T-helper 17 cell (primary cell): ENCODE measurements at places on chromosomes 3 and 15. TPM values are rescaled to one million over a fixed set of nuclear protein-coding genes. Genes with fewer than 3 reads are reported as not detected.

DNA sequence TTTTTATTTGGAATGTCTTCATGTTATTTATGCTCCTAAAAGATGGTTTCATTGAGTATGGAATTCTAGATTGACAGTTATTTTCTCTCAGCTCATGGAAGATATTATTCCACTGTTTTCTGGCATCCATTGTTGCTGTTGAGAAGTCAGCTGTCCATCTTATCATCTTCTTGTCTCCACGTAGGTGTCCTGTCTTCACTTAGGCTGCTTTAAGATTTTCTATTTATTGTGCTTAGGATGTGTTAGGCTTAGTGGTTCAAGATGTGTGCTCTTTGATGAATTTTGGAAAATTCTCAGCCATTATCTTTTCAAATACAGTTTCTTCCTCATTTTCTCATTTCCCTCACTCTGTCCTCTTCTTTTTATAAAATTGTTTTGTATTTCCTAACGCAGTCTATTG is 52.0 kb downstream of the SNRK start:
- H3K27me3 ChIP-seq = no peaks in the 10 kb centered on the region
- H3K4me1 ChIP-seq = peaks cover 8% of the 10 kb centered on the region
- DNase-seq = no peak
- no peak overlapping the region for H3K4me3 ChIP-seq
- peaks cover 15% of the 10 kb centered on the region for H3K36me3 ChIP-seq

DNA sequence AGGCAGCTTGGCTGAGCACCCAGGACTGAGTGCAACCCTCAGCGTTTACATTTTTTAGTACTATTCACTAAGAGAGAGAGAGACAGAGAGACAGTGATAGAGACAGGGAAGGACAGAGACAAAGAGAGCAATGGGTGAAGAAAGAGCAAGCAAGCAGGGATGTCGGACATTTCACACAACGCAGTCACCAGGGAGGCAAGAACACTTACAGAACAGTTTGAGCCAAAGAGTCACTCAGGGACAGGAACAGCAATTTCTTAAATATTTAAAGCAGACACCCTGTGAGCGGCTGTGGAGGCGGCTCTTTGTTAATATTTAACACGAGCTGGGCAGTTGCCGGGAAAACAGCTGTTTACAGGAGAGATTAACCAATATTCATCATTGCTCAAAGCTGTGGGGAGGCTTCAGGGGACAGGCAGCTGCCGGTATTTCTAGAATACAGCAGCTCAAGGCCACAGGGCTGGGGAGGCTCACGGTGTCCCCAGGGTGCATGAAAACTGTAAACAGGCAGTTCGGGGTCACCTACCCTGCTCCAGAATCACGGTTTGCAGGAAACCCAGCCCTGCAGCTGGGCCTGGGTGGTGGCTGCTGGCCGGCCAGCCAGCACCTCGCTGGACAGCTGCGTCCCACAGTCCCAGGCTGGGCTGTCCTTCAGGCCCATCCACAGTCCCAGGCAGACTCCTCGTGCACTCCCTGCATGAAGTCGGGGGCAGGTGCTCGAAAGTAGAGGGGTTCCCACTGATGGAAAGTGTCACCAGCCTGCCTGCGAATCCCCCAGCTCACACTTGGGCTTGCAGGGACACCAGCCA is 38.8 kb upstream of the PCSK6 start:
- peaks cover 2% of the 10 kb centered on the region for H3K4me1 ChIP-seq
- H3K27ac ChIP-seq = no peak overlapping the region
- no peak overlapping the region for H3K4me3 ChIP-seq
- H3K36me3 ChIP-seq = no peaks in the 10 kb centered on the region

DNA sequence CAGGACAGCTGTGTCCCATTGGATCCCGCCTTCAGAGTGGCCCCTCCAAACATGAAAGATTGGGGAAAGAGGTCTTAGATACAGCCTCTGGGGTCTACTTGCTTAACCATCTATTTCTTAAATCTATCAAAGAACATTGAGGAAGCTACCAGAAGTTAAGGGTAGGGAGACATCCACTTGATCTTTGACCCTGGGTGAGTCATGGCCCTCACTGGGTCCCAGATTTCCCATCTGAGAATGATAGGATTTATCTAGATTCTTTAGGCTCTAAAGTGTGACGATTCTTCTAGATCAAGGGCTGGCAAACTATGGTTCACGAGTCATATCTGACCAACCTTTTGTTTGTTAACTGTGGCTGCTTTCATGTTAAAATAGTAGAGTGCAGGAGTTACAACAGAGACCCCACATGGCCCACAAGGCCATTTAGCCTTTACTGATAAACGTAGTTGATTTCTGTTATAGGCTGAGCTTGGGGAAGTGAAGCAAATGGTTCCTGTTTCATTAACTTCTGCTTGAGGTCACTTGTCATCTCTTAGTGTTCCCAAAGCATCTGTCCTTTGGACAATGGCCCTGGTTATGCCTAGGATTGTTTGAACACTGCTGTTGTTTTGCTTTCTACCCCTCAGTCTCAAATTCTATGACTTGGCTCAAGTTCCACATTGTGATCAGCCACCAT is 8.0 kb downstream of the MUC13 start:
- peaks cover 22% of the 10 kb centered on the region for H3K27me3 ChIP-seq
- H3K4me3 ChIP-seq = no peak overlapping the region
- H3K36me3 ChIP-seq = peaks cover 2% of the 10 kb centered on the region
- no peak overlapping the region for H3K27ac ChIP-seq
- peaks cover 2% of the 10 kb centered on the region for H3K4me1 ChIP-seq
- DNase-seq = no peak

GRCh38 chr3:15771444-15771843 is 26.3 kb downstream of the ANKRD28 start:
- peaks cover 41% of the 10 kb centered on the region for H3K4me1 ChIP-seq
- peak overlapping the region; percentile 86 for H3K27ac ChIP-seq
- H3K4me3 ChIP-seq = peak overlapping the region; percentile 43

Gene TM6SF1
- 4.3 TPM for total RNA-seq

Gene WDR93
- total RNA-seq = not detected

DNA sequence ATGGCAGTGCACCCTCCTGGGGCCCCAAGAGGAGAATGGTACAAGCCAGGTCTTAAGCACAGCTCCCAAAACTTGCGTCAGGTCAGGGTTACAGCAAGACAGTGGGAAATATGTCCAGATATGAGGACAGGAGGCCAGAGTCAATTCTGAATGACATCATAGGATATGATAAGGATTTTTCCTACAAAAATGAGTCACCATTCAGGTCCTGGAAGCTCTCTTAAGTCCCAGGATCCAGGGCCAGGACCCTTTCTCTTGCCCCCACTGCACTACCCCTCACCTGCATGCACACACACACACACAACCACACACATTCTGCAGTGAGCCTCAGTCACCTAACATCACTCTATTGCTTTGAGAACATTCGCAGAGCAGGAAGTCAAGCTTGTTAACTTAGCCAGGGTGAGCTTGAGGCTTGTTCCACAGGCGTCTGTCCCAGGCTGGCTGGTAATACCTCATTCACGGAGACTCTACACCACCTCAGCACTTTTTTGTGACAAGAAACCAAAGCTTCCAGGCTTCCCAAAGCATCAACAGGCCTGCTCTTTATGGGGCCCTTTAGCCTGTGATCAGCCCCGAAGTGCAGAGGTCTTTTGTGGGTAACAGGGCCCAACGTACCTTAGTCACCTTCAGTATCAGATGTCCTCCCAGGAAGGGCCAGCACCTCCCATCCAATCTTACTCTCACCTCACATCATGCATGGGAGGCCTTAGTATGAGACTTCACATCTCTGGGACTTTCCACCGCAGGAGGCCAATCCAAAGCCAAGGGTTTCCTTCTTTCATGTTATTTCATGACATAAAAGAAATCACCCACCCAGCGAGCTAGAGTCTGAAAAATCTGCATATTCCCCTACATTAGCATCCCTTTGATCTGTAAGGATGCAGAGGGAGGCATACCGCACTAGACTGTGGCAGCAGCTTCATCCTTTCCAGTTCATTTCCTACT is 74.0 kb upstream of the LIPC start:
- DNase-seq = no peak
- H3K4me3 ChIP-seq = no peak overlapping the region
- peak overlapping the region; percentile 92 for H3K27ac ChIP-seq
- no peaks in the 10 kb centered on the region for H3K36me3 ChIP-seq
- peaks cover 19% of the 10 kb centered on the region for H3K4me1 ChIP-seq

GRCh38 chr3:197554196-197554561 is 1.6 kb downstream of the BDH1 start:
- H3K4me1 ChIP-seq = peaks cover 33% of the 10 kb centered on the region
- DNase-seq = no peak
- peak overlapping the region; percentile 92 for H3K4me3 ChIP-seq
- H3K36me3 ChIP-seq = peaks cover 2% of the 10 kb centered on the region
- H3K27ac ChIP-seq = peak overlapping the region; percentile 92

DNA sequence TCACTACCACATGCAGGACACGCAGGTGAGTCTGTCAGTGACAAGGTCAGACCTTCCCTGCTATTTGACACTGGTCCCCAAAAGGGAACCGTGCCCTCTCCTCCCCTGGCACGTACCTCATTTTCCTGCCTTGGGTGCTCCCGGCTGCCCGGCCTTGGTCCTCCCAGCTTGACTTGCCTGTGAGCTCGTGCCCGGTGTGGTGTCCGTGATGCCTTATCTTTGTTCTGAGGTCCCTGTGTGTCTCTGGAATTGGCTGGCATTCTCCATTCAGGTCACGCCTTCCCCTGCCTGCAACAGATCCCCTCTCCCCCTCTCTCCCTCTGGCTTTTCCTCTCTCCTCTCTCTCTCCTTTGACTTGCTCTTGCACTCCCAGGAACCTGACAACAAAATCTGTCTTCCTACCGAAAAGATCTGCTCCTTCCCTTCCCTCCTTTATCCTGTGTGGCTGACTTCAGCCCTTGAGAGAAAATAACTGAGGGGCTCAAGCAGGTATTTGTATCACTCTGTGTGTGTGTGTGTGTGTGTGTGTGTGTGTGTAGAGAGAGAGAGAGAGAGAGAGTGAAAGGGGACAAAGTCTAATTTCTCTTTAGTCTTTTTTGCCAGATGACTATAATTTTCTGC is at the start of gene MASP1:
Gene MASP1, minus strand, starts transcription at position 226 of the 621 bp plus-strand sequence. Its CDS starts 105 bp downstream, at position 121.
- peaks cover 6% of the 10 kb centered on the region for H3K4me1 ChIP-seq
- peaks cover 2% of the 10 kb centered on the region for H3K36me3 ChIP-seq
- peaks cover 77% of the 10 kb centered on the region for H3K27me3 ChIP-seq

Gene ABCF3
- total RNA-seq = 118 TPM

Gene MGLL
- total RNA-seq = 28.7 TPM

DNA sequence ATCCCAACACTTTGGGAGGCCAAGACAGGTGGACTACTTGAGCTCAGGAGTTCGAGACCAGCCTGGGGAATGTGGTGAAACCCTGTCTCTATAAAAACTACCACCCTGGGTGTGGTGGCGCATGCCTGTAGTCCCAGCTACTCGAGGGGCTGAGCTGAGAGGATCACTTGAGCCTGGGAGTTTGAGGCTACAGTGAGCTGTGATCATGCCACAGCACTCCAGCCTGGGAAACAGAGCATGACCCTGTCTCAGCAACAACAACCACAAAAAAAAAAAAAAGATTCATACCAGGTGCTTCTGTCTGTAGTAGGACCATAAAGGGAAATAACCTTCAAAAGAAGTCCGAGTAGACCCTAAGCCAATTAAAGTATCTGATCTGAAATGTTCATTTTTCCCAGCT is 94.5 kb downstream of the SERPINI1 start:
- no peaks in the 10 kb centered on the region for H3K27me3 ChIP-seq
- H3K36me3 ChIP-seq = no peaks in the 10 kb centered on the region
- H3K27ac ChIP-seq = no peak overlapping the region
- H3K4me3 ChIP-seq = no peak overlapping the region
- DNase-seq = no peak
- H3K4me1 ChIP-seq = no peaks in the 10 kb centered on the region

DNA sequence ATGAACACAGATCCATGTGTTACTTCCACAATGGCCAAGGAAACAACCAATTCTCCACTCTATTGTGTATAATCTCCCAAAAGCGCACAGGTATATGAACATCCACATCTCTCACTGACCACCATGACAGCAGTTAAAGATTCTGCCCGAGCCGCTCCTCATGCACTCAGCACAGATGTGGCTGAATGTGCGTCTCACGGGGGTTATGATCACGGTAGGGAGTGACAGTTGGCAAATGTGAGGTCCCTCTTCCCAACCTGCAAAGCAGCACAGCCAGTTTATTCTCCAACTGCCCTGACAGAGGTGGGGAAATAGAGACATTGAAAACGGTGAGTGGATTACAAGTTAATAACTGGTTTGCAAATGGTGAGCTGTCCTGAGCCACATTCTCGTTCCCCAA is 17.6 kb downstream of the FOXP1 start:
- H3K4me1 ChIP-seq = peaks cover 9% of the 10 kb centered on the region
- H3K4me3 ChIP-seq = no peak overlapping the region
- no peak for DNase-seq
- H3K27me3 ChIP-seq = no peaks in the 10 kb centered on the region

DNA sequence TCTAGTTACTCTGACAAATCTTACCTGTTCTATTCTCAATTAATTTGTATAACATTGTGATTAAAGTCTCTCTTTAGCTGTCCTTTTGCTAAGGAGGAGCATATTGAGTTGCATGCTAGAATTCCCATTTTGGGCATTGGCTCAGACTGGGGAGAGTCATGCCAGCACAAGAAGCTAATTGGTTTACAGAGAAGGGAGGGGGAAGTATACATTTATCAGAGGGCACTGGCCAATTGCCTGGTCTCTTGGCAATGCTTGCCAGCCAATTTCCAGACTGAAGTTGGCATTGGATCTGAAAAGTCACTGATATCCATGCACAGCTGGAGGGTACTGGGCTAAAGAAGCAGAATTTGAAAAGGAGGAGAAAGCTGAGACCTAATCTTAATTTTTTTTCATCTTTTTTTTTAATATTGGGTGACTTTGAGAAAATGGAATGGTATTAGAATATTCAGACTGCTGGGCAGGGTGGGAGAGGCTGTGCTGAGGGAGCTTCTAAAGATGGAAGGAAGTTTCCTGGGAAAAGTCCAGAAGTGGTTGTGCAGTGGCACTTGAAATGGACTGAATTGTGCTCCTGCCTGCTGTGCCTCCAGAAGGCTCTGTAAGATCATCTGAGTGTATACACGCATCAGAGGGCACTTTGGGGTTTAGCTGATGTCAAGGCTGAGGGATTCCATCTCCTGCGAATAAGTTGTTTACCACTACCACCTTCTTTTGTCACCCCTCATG is 365.2 kb upstream of the DPH6 start:
- H3K36me3 ChIP-seq = no peaks in the 10 kb centered on the region
- H3K27ac ChIP-seq = no peak overlapping the region
- no peak for DNase-seq
- H3K4me1 ChIP-seq = no peaks in the 10 kb centered on the region
- H3K4me3 ChIP-seq = no peak overlapping the region

Gene CCDC39
- not detected for total RNA-seq

GRCh38 chr3:68210635-68211034 is 556.2 kb upstream of the SUCLG2 start:
- H3K4me1 ChIP-seq = peaks cover 2% of the 10 kb centered on the region
- no peaks in the 10 kb centered on the region for H3K27me3 ChIP-seq
- H3K4me3 ChIP-seq = no peak overlapping the region
- H3K27ac ChIP-seq = no peak overlapping the region
- no peaks in the 10 kb centered on the region for H3K36me3 ChIP-seq
- no peak for DNase-seq

DNA sequence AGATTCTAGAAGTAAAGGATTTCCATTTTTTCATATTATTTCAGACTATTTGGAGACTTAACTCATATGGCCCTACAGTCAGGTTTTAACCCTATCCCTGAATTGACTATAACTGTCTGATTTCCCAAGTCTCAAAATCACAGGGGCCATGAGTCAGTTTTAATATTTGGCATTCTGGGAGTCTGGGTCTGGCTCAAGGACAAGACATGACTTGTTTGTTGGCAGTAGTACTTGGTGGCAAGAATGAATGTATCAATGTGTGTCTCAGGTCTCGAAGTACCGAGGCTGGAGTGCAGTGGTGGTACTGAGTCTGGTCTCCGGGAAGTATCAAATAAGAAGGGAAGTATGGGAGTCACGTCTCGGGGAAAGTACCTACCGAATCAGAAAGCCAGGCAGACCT is 10.8 kb downstream of the UMPS start:
- peaks cover 6% of the 10 kb centered on the region for H3K36me3 ChIP-seq
- H3K27me3 ChIP-seq = no peaks in the 10 kb centered on the region
- no peak overlapping the region for H3K27ac ChIP-seq
- peaks cover 11% of the 10 kb centered on the region for H3K4me1 ChIP-seq
